ENCODE measurements at places on chromosomes 1 and 21. TPM values are rescaled to one million over a fixed set of nuclear protein-coding genes. Genes with fewer than 3 reads are reported as not detected.

Gene FCRL2
- not detected for total RNA-seq

Gene ACTN2
- 2.3 TPM for total RNA-seq

Gene FOXD2
- total RNA-seq = 0.07 TPM

Gene SPATA46
- not detected for total RNA-seq

Gene MAGI3
- total RNA-seq = 8.7 TPM

Gene CACHD1
- total RNA-seq = 94.2 TPM

Gene ANKRD35
- 0.18 TPM for total RNA-seq

Gene A3GALT2
- total RNA-seq = not detected

Gene TEX38
- total RNA-seq = not detected

Gene MYOG
- total RNA-seq = not detected

DNA sequence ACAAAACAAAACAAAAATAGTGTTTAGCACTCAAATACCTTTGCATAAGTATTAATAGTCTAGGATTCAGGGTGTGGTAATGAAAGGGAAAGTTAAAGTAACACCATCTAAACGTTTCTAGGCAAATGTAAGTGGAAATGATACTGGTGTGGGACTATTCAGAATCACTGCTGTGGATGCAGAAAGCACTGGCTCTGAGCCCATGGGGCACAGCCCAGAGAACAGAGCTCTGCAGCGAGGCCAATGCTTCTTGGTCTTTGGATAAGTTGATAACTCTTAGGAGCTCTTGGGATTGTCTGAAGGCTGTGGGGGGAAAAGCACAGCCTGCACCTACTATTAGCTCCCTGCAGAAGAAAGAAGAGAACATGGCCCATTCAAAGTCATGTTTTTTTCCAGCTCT is 21.4 kb upstream of the DNM3 start:
- H3K4me3 ChIP-seq = no peak overlapping the region
- no peak for DNase-seq
- H3K36me3 ChIP-seq = peaks cover 2% of the 10 kb centered on the region
- H3K27ac ChIP-seq = no peak overlapping the region
- H3K4me1 ChIP-seq = peaks cover 5% of the 10 kb centered on the region

- DNase-seq = no peak
- H3K4me1 ChIP-seq = no peaks in the 10 kb centered on the region
- H3K36me3 ChIP-seq = no peaks in the 10 kb centered on the region
- no peak overlapping the region for H3K27ac ChIP-seq
These were observed 424.5 kb upstream of the DAB1 start for GRCh38 chr1:57848406-57848805.

- H3K27me3 ChIP-seq = no peaks in the 10 kb centered on the region
- no peak for DNase-seq
These were observed 1192.1 kb upstream of the B3GALT2 start for GRCh38 chr1:194378517-194378916.

DNA sequence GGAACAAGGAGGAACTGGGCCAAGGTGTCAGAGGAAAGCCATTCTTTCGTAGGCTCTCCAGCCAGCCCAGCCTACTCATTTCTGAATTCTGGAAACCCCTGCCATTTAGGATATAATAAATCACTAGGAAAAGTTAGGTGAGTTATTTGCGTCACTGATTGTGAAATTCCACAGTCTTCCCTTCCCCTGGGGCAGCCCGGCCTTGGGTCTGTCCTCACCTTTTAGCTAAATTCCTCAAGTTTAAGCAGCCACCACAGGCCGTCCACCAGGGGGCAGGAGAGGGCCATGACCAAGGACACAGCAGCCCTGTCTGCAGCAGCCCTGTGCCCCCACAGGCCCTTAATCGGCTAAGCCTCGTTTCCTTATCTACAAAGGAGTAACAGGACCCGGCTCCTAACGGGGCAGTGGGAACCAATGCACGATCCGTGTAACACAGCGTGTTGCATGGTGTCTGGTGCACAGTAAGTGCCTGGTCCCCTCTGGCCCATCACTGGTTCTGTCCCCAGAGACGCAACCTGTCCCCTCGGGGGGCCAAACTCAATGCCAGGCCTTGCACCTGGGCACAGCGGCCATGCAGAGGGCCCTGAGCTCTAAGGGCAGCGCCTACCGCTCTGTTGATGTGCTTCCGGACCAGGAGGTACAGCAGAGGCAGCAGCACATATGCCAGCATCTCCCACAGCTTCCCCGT is 18.1 kb downstream of the GPR157 start:
- no peaks in the 10 kb centered on the region for H3K27me3 ChIP-seq
- no peak overlapping the region for H3K27ac ChIP-seq
- no peak overlapping the region for H3K4me3 ChIP-seq
- H3K36me3 ChIP-seq = no peaks in the 10 kb centered on the region

- H3K36me3 ChIP-seq = peaks cover 4% of the 10 kb centered on the region
- H3K27me3 ChIP-seq = no peaks in the 10 kb centered on the region
- DNase-seq = no peak
- peaks cover 4% of the 10 kb centered on the region for H3K4me1 ChIP-seq
- no peak overlapping the region for H3K4me3 ChIP-seq
- H3K27ac ChIP-seq = no peak overlapping the region
These were observed 37.0 kb upstream of the B3GALT5 start for GRCh38 chr21:39575775-39576174.

DNA sequence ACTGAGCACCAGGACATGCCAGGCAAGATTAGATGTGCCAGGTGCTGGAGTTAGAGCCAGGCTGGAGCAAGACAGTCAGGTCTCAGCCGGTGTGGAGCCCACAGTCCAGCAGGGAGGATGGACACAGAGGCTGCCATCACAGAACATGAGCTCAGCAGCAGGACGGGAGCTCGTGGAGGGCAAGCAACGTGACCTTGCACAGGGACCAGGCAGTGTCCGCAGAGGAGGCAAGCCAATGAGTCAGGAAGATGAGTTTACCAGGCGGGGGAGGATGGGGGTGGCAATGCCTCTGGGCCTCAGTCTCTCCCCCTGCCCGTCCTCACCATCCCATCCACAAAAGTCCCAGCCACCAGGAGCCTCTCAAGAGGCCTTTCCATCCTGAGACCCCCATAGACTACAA is 20.7 kb upstream of the ZC3H12A start:
- H3K27ac ChIP-seq = no peak overlapping the region
- H3K4me1 ChIP-seq = peaks cover 8% of the 10 kb centered on the region
- H3K4me3 ChIP-seq = no peak overlapping the region
- DNase-seq = no peak

- H3K4me1 ChIP-seq = no peaks in the 10 kb centered on the region
- no peak overlapping the region for H3K27ac ChIP-seq
- H3K4me3 ChIP-seq = peak overlapping the region; percentile 26
- H3K27me3 ChIP-seq = no peaks in the 10 kb centered on the region
- no peaks in the 10 kb centered on the region for H3K36me3 ChIP-seq
These were observed 132.1 kb upstream of the PRMT6 start for GRCh38 chr1:106924360-106924759.

DNA sequence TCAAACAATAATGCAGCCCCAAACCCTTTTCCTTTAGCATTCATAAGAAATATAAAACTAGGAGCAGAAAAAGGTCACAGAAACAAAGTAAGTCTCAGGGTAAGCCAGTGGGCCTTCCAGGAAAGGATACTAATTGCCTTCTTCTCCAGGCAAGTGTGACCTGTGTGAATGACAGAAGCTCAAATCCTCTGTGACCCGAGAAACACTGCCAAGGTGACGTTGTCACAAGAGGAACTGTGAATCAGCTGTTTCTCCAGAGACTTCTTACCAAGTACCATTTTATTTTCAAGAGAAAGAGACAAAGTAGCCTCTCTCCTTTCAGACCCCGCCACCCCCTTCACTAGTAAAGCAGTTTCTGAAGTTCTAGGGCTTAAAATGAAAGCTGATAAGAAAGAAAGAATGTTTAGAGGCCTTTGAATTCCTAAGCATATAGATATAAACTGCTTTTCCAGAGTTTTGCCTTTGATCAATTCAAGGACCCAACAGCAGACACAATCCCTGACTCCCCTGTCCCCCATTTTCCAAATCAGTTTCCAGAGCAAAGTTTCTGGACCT is 155.6 kb downstream of the NUF2 start:
- no peaks in the 10 kb centered on the region for H3K27me3 ChIP-seq
- H3K36me3 ChIP-seq = peaks cover 27% of the 10 kb centered on the region
- no peak overlapping the region for H3K4me3 ChIP-seq
- H3K4me1 ChIP-seq = no peaks in the 10 kb centered on the region

GRCh38 chr1:195973311-195973904 is 634.8 kb downstream of the KCNT2 start:
- H3K4me3 ChIP-seq = no peak overlapping the region
- no peak for DNase-seq
- no peak overlapping the region for H3K27ac ChIP-seq
- no peaks in the 10 kb centered on the region for H3K36me3 ChIP-seq

DNA sequence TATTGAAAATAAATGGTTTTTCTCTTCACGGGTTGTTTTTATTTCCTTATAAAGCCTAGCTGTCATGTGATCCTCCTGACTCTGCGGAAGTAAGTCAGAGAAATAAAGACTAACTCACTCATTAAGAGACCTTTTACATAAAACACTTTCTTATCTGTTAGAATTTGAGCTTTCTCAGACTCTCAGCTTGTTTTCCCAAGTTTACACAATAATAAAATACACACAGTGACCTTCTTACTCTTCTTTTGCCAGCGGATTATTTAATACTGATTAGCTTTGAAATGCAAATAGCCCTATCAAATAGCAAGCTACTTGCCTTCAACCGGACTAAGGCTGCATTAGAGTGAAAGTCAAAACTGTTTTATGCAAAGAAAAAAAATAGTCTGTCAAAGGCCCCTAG is 45.5 kb upstream of the CXADR start:
- no peaks in the 10 kb centered on the region for H3K27me3 ChIP-seq
- DNase-seq = no peak

DNA sequence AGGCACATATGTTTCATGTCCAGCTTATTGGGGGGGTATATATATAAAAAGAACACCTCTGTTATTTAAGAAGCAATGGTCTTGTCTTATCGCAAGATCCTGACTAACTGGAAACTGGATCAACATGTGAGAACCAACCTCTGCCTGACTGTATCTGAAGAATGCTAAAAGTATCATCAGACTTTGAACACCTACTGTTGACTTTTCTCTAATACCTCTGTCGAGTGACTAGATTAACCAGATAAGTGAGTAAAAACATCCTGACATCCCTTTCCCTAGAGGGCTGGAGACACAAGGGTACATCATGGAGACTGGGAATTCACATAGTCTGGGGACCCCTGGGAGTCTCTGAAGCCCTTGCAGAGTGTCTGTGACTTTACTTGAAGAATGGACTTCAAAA is 26.3 kb upstream of the PIGC start:
- H3K4me1 ChIP-seq = no peaks in the 10 kb centered on the region
- no peaks in the 10 kb centered on the region for H3K36me3 ChIP-seq
- H3K4me3 ChIP-seq = no peak overlapping the region
- no peaks in the 10 kb centered on the region for H3K27me3 ChIP-seq

DNA sequence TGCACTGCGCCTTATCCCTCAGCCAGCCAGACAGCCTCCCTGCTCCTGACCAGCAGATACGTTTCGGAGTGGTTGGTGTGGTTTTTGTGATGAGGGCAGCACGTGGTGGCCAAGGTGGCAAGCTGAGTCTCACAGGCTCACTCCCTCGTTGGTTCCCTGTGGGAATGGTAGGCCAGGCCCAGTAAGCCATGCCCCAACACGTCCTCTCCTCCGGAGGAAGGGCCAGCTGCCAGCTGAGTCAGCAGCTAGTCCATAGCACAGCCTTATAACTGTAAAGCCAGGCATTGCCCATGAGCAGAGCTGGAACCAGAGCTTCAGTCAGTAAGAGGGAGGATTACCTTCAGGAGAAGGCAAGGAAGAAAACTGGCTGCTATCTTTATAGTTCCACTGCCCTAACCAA is 29.5 kb downstream of the SZRD1 start:
- no peak for DNase-seq
- no peaks in the 10 kb centered on the region for H3K27me3 ChIP-seq
- H3K4me3 ChIP-seq = no peak overlapping the region

GRCh38 chr1:115067161-115067859 is 22.0 kb downstream of the TSPAN2 start:
- H3K4me3 ChIP-seq = no peak overlapping the region
- no peak overlapping the region for H3K27ac ChIP-seq
- DNase-seq = no peak
- H3K36me3 ChIP-seq = no peaks in the 10 kb centered on the region
- no peaks in the 10 kb centered on the region for H3K27me3 ChIP-seq
- H3K4me1 ChIP-seq = no peaks in the 10 kb centered on the region

- H3K4me1 ChIP-seq = no peaks in the 10 kb centered on the region
- DNase-seq = no peak
- no peak overlapping the region for H3K4me3 ChIP-seq
- H3K27ac ChIP-seq = no peak overlapping the region
- no peaks in the 10 kb centered on the region for H3K27me3 ChIP-seq
These were observed 58.5 kb downstream of the BEND5 start for GRCh38 chr1:48718116-48718630.

DNA sequence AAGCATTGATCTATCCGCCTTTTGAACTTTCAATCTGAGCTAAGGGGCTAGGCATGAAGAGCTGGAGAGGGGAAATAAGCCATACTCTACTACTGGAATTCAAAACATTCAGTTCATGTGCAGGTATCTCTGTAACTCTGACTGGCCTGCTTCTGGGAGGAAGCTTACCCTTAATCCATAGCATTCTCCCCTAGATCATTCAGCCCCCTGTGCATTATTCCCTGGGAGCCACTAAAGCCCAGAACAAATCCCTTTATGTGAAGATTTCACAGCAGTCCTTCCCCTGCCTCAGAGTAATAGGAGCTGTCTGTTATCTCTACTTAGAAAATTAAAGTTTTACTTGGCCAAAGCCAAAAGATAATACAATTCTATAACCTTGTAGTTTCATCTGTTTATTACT is 300.7 kb downstream of the SEC16B start:
- DNase-seq = no peak
- H3K27ac ChIP-seq = no peak overlapping the region
- H3K27me3 ChIP-seq = no peaks in the 10 kb centered on the region
- H3K36me3 ChIP-seq = no peaks in the 10 kb centered on the region
- H3K4me3 ChIP-seq = no peak overlapping the region

GRCh38 chr1:160367934-160368923 is 1.4 kb downstream of the NHLH1 start:
- H3K4me3 ChIP-seq = no peak overlapping the region
- no peaks in the 10 kb centered on the region for H3K36me3 ChIP-seq
- H3K27me3 ChIP-seq = no peaks in the 10 kb centered on the region
- H3K27ac ChIP-seq = no peak overlapping the region
- no peaks in the 10 kb centered on the region for H3K4me1 ChIP-seq

- no peaks in the 10 kb centered on the region for H3K27me3 ChIP-seq
- peak overlapping the region; percentile 83 for H3K4me3 ChIP-seq
- DNase-seq = peak; percentile 69
- peaks cover 2% of the 10 kb centered on the region for H3K4me1 ChIP-seq
- H3K36me3 ChIP-seq = no peaks in the 10 kb centered on the region
These were observed 16.8 kb upstream of the STMN1 start for GRCh38 chr1:25922971-25923552.

- no peak overlapping the region for H3K4me3 ChIP-seq
- no peak overlapping the region for H3K27ac ChIP-seq
These were observed 47.1 kb upstream of the ARHGAP29 start for GRCh38 chr1:94284476-94284875.

DNA sequence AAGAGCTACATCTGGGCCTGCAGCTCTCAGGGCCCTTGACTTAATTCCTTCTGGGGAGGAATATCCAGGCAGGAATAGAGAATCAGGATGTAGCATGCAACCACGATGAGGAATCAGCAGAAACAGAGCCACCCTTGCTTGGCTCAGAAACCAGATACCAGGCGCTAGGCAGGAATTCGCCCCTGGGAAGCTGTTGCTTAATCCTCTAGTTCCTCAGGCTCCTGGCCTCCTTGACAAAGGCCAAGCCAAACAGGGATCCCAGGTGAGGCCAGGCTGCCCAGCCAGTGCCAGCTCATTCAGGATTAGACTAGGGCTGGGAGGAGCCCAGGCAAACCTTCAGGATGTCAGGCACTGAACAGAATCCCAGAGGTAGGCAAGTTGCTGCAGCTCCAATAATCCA is 48.2 kb upstream of the IRF2BP2 start:
- H3K4me1 ChIP-seq = peaks cover 12% of the 10 kb centered on the region
- H3K36me3 ChIP-seq = no peaks in the 10 kb centered on the region
- no peak overlapping the region for H3K4me3 ChIP-seq
- no peaks in the 10 kb centered on the region for H3K27me3 ChIP-seq
- no peak for DNase-seq
